Suppressor macrophage treated with lipopolysaccharide for 1 hour (primary cell): ENCODE measurements at places on chromosomes 5 and 9.

GRCh38 chr5:179696603-179697002 lies 2.2 kb upstream of the CANX start:
- DNase-seq = no peak

DNA sequence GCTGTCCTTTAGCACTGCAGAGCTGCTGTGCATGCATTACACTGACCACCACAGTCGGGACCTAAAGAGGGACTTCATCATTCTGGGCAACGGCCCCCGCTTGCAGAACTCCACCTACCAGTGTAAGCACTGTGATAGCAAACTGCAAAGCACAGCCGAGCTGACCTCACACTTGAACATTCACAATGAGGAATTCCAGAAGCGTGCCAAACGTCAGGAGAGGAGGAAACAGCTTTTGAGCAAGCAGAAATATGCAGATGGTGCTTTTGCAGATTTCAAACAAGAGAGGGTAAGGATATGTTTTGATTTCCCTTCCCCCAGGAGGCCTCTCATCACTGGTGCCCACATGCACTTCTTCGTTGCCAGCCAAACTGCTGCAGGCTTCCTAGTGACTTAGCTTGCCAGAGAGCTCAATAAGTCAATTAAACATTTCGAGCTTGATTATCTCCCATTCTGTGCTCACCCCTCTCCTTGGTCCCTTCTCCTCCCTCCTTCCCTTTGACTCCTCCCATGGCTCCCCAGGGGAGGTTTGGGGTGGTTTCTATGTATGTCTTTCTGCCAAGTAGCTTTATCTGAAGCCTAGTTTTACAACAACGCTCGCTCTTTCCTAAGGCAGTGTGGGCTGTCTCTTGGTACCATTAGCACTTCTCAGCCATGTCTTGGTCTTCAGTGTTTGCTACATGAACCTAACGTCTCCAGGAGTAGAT lies 66.7 kb downstream of the ZNF462 start:
- DNase-seq = no peak

DNA sequence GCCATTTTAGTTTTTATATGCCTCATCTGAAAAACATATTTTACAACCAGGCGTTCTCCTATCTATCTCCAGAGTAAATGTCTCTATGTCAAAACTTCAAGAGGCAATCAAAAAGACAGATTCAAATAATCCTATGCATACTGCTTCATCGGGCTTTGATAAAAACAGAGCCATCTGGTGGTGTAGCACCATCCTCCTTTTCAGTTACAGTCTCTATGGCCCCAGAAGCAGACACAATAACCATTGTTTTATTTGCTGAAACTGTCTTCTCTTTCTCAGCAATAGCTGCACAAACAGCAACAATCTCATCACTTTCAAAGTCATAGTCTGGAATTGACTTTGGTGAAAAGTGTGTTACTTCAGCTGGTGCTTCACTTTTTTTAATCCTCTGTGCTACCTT lies 36.3 kb downstream of the PTGER4 start:
- DNase-seq = no peak

- DNase-seq = peak; percentile 43
Measured at GRCh38 chr9:8649160-8649559, 849.6 kb upstream of the DMAC1 start.

GRCh38 chr5:119379942-119380547 lies 24.2 kb downstream of the TNFAIP8 start:
- DNase-seq = peak; percentile 40

- DNase-seq = peak; percentile 75
Measured at GRCh38 chr5:171907725-171908343, 98.6 kb downstream of the FBXW11 start.

DNA sequence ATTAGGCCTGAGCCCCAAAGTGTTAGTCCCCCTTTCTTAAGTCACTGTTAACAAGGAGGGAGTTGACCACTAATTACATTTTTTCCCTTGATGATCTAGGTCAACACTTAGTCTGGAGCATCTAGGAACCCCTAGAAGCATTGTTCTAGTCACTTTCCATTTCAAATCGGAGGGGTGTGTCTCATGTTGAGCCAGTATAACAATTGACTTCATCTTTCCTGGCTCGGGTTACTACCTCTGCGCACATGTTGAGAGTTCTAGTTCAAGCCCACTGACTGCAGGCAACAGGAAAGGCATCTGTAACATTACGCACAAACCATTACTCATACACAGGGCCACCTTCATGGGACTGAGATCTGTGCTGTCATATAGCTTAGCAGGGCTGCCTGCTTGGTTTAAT lies 164.9 kb downstream of the NTRK2 start:
- no peak for DNase-seq

- peak; percentile 75 for DNase-seq
Measured at GRCh38 chr9:83707518-83707767, 315 bp downstream of the UBQLN1 start.

- no peak for DNase-seq
Measured at GRCh38 chr9:93004561-93004960, 53.9 kb upstream of the SUSD3 start.

DNA sequence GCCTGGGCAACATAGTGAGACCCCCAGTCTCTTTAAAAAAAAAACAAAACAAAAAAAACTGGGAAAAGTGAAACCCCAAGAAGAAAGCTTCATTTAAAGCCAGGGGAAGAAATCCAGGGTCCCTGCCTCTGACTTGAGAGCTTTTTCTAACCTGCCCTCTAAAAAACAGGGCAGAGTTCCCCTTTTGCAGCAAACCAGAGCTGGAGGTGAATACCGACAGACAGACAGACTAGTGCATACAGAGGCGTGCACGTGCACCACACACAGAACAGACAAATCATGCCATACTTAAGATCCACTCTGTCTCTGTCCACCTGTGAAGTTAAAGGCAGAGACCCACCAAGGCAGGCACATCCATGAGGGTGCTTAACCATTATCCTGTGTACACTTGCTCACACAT lies 11.7 kb upstream of the AQP3 start:
- no peak for DNase-seq

DNA sequence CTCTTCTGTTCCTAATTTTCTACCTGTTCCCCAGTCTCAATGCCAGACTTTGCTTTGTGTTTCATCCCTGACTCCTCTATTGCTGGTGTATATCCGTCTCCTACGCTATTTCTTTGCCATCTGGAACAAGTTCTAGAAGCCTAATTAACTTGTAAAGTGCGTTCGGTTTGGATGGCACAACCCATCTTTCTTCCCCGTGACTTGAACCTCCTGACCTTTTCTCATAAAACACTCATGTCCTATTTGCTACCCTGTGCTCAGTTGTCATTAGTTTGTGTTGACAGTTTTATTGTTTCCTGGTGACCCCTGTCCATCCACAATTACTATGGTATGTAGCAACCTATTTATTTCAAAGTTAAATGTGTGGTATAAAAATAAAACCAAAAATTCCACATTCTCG lies 323.5 kb downstream of the TLE4 start:
- DNase-seq = no peak

- no peak for DNase-seq
Measured at GRCh38 chr5:135632798-135633197, 54.0 kb upstream of the CXCL14 start.
